Activated CD4-positive, alpha-beta T cell treated with anti-CD3 and anti-CD28 coated beads for 36 hours (primary cell): ENCODE measurements at places on chromosomes 6 and 20. TPM values are rescaled to one million over a fixed set of nuclear protein-coding genes. Genes with fewer than 3 reads are reported as not detected.

DNA sequence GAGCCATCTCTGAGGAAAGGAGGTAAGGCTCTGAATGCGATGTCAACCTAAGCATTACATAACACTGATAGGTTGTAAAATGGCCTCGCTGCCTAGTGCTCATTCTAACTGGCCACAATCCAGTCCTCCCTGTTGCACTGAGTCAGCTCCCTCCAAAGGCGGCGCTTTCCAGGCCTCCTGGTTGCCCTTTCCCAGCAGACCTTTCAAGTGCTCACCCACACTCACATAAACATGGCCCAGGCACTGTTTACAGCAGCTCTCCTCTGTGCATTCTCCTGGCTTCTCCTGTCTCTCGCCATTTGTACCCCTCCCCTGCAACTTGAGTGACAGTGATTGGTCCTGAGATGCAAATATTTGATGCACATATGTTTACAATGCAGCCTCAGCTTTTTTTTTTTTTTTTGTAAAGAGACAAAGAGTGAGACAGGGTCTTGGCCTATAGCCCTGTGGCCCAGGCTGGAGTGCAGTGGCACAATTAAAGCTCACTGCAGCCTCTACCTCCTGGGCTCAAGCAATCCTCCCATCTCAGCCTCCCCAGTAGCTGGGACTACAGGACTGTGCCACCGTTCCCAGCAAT, 36.8 kb upstream of the PRND start:
- peak; percentile 16 for DNase-seq

SDHAF4 gene
- 17.6 TPM for total RNA-seq

GRCh38 chr6:47853766-47854165, 71.9 kb downstream of the OPN5 start:
- no peak for DNase-seq

DNA sequence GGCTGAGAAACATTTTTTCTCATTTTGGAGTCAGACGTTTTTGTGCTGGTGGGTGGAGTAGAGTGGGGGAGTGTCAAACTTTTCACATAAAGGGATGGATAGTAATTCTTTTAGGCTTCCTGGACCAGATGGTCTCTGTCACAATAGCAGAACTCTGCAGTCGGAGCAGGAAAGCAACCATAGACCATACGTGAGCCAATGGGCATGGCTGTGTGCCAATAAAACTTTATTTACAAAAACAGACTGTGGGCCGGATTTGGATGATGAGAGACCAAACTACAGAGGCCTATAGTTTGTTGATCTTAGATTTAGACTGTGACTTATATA, 70.8 kb upstream of the SLC22A23 start:
- DNase-seq = no peak

PLA2G7 gene
- total RNA-seq = not detected

DNA sequence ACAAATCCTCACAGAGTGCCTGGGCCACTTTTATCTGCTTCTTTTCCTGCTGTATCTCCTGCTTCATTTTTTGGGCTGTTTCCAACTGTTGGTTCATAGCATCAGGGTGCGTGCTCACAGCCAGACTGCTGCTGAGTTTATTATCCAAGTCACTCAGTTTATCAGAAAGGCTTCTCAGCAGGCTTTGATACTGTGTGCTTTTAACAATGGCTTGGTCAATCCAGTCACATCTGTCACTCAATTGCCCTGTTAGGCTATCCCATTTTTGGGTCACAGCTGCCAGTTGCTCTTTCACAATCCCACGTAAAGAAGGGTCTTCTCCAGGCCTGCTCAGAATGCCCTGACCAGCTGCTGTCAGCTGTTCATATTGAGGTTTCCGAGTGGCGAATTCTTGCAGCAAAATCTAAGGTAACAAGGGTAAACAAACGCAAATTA, 87.2 kb downstream of the DST start:
- DNase-seq = no peak
